Left lobe of liver (tissue), 2 donors: ENCODE measurements at places on chromosomes 3 and 15. TPM values are rescaled to one million over a fixed set of nuclear protein-coding genes. Genes with fewer than 3 reads are reported as not detected.

Gene FBXL2
- total RNA-seq = 0.38 TPM

Gene CCR3
- not detected for total RNA-seq

Gene CCRL2
- 0.55 TPM for total RNA-seq

Gene CHRM5
- total RNA-seq = not detected

Gene DZIP1L
- 1.6 TPM for total RNA-seq

Gene XCR1
- not detected for total RNA-seq

Gene CCDC39
- not detected for total RNA-seq

Gene AHSG
- total RNA-seq = 763 TPM

Gene PPP1R14D
- not detected for total RNA-seq

Gene CYP19A1
- total RNA-seq = not detected

Gene MUC20
- total RNA-seq = 29.6 TPM

Gene ASB14
- not detected for total RNA-seq

Gene APBA2
- 0.28 TPM for total RNA-seq

Gene RYR3
- total RNA-seq = not detected

Gene FGD5
- 4.2 TPM for total RNA-seq

Gene CIDEC
- 0.83 TPM for total RNA-seq

Gene EFCAB12
- 0.40 TPM for total RNA-seq

Gene IL5RA
- total RNA-seq = not detected

Gene GPX1
- 272 TPM for total RNA-seq

Gene GRAMD1C
- 16.5 TPM for total RNA-seq

Gene FBXW12
- not detected for total RNA-seq

Gene RARB
- total RNA-seq = 2.2 TPM

Gene GLDN
- 0.60 TPM for total RNA-seq

Gene MYO5C
- 6.3 TPM for total RNA-seq

Gene FEZF2
- total RNA-seq = not detected

Gene CAND2
- total RNA-seq = 7.2 TPM

Gene FOXB1
- not detected for total RNA-seq

Gene MEIS2
- total RNA-seq = 9.1 TPM

Gene CNTN6
- total RNA-seq = not detected

Gene CMTM8
- 17.1 TPM for total RNA-seq

Gene BUB1B
- 0.68 TPM for total RNA-seq

Gene PARP15
- 1.0 TPM for total RNA-seq

Gene GPR156
- total RNA-seq = not detected

Gene STRIT1
- total RNA-seq = not detected

Gene C3orf70
- 0.28 TPM for total RNA-seq

Gene SLC9C1
- not detected for total RNA-seq

Gene TM6SF1
- total RNA-seq = 0.81 TPM

Gene SUSD5
- total RNA-seq = 0.05 TPM

Gene TMEM207
- not detected for total RNA-seq

Gene PRSS50
- 0.13 TPM for total RNA-seq

Gene IGSF10
- total RNA-seq = 0.28 TPM

Gene RTP3
- 28.6 TPM for total RNA-seq

Gene OIP5
- total RNA-seq = 0.38 TPM

Gene GASK1A
- total RNA-seq = 19.9 TPM

Gene SIN3A
- total RNA-seq = 23.3 TPM

Gene DPPA2
- total RNA-seq = not detected

Gene PIERCE2
- 0.60 TPM for total RNA-seq

Gene PPARG
- total RNA-seq = 7.4 TPM

Gene CPLX3
- not detected for total RNA-seq

Gene ZIC1
- 21.7 TPM for total RNA-seq

Gene LAMB2
- total RNA-seq = 172 TPM

Gene PLXND1
- 29.5 TPM for total RNA-seq
